ENCODE measurements at places on chromosomes 13 and 19.

DNA sequence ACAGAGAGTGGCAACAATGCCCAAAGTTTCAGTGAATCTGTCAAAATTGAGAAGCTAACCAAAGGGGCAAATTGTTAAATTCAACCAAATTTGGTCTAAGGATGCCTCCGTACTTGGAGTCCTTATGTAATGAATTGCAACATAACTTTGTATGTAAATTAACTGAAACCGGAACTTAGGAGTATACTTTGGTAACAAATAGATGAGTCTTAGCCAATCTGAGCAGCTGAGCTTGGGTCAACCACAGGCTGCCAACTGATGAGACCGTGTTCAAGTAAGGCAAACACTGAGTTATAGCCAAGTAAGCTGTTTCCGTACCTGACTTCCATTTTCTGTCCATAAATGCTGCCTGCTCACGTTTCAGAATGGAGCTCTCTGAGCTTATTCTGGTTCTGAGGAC lies 5.3 kb downstream of the VWA8 start:
- DNase-seq, result no peak

GRCh38 chr13:24165746-24166145 lies 5.2 kb downstream of the SPATA13 start:
- no peak for DNase-seq

- no peak for DNase-seq
Observed at GRCh38 chr19:34504809-34505291, 23.3 kb downstream of the WTIP start.

- no peak for DNase-seq
Observed at GRCh38 chr13:110164706-110165105, 142.3 kb downstream of the COL4A1 start.

GRCh38 chr19:36093687-36094086 lies 17.3 kb upstream of the OVOL3 start:
- DNase-seq, result no peak

DNA sequence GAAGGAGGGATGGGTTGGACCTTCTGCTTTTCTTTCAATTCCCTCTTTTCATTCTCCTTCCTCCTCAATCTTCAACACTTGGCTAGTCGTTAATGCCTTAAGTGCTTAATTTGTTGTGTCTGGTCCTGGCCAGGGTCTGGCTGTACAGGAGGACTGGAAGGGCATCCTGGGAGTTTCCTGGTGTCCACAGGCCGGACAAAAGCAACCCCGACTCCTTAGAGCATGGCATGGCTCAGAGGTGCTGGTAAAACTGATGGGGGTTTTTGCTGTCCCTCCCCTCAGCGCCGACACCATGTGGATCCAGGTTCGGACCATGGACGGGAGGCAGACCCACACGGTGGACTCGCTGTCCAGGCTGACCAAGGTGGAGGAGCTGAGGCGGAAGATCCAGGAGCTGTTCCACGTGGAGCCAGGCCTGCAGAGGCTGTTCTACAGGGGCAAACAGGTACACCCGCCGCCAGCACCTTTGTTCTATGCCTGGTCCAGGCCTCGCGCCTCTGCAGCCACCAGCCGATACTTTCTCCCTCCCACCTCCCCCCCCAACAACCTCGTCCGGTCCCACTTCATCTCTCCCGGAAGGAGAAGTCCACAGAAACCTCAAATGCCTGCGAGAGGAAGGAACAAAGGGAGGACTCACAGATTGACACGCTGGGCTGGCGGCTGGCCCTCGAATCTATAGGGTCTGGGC lies 1.4 kb downstream of the UHRF1 start:
- peak; percentile 43 for DNase-seq

DNA sequence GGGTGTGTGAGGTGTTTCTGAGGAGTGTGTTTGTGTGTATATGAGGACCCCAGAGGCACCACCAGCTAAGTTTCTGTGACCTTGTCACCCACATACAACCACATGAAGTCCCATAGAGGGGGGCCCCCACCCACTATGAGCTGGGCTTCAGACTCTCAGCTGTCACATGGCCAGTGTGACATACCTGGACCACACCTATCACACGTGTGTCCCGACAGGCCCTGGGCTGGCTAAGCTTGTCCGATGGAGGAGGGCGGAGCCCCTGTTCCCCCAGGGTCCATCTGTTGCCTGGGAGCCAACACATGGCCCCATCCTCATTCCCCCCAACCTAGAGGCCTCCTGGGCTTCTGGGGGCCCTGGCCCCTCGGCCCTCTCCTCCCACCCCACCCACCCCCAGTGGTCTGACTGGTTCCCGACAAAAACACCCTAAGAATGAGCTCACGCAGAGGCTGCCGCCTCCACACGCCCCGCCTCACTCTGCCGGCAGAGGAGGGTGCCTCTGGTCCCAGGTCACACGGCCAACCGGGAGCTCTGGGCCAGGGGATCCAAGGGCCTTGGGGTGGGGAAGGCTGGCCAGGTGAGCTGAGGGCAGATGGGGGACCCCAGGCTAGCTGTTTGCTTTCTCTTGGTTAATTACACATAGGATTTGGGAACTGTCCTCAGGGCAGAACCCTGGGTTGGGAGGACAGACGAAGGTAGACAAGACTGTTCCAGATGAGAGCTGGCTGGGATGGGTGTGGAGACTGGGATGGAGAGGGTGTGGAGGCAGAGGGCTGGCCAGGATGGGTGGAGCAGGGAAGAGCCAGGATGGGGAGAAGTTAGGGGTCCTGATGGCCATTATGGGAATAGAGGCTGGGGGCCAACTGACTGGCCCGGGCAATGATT lies 4.3 kb downstream of the KLC3 start:
- DNase-seq, result no peak

- no peak for DNase-seq
Observed at GRCh38 chr13:44842158-44842557, 147.1 kb downstream of the NUFIP1 start.

- DNase-seq, result peak; percentile 57
Observed at GRCh38 chr13:32246468-32246867, 68.7 kb downstream of the ZAR1L start.

DNA sequence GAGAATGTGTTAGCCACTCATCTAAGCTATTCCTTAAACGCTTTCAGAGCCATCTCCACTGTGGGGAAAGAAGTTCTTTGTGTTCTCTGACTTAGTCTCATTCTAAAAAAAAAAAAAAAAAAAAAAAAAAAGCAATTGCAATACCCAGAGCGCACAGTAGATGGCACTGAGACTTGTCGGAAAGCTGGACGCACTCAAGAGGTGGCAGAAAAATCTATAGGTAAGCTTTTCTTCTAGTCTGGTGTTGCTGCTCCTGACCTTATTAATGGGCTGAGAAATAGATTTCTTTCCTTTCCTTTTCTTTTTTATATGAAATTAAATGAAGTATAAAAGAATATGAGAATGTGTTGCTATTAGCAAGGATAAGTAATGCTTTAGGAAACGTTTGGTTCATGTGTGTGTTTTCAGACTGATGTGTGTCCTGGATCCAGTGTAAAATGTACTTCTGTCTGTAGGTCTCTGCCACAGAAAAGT lies 4.7 kb upstream of the GJB2 start:
- peak; percentile 32 for DNase-seq

DNA sequence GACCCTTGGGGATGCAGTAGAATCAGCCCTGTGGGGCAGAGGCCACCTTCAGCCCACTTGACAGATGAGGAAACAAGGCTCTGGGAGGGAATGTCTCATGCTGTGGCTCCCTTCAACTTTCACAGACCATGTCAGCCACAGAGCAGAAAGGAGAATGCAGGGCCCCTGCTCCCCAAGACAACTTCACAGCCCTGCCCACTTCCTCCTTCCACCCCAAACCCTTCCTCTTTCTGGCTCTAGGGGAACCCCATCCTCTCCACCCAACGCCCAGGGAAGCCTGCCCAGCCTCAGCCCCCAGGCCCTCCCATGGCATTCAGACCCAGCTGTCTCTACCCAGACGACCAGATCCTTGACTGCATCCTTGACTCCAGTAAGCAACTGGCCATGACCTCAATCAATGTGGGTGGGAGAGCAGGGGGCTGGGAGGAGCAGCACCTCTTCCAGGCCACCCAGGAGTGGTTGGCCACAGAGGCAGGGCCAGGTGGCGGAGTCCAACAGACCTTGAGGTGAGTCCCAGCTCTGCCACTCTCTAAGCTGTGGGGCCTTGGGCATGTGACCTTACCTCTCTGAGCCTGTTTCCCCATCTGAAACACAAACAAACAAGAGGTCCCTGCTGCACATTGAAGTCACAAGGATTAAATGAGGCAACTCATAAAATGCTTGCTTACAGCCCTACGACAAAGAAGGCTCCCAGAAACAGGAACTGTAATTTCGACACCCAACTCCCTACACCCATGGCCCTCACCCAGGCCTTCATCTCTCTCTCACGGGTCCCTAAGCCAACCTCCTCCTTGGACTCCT lies 15.8 kb downstream of the DEDD2 start:
- DNase-seq, result peak; percentile 70

DNA sequence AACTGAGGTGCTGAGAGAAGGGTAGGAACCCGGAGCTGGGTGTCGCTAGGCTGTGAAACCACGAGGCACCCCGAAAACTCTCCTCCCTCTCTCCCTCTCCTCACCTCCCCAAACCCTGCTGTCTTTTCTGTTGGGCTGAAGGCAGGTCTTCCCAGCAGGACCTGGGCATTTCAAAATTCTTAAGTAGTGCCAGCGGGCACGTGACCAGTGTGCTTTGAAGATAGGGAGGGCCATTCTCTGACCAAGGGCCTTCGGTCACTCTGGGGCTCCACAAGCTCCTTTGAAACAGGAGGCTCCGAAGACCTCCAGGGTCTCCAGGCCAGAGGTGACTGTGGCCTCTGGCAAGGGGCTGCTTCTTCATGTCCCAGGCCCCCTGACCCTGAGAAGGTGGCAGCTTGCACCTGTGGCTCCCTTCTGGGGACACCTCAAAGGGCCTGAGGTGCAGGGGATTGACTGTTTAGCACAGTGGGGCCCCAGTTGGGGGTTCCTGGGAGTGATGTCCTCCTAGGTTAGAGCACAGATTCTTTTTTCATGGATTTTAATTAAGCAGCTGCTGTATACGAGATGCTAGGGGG lies 48.3 kb downstream of the DNM2 start:
- DNase-seq, result no peak

- DNase-seq, result peak; percentile 12
Observed at GRCh38 chr19:35348911-35349611, 1.4 kb downstream of the FFAR1 start.

Measured in activated naive CD4-positive, alpha-beta T cell treated with anti-CD3 and anti-CD28 coated beads, Interleukin-2, amount 10 ng/mL, durations not matched to agents 7 days and 5 days (primary cell).